ENCODE measurements at places on chromosomes 7 and 10.
A peak's percentile ranks its signal among the peaks of the same experiment; 100 is the strongest.

DNA sequence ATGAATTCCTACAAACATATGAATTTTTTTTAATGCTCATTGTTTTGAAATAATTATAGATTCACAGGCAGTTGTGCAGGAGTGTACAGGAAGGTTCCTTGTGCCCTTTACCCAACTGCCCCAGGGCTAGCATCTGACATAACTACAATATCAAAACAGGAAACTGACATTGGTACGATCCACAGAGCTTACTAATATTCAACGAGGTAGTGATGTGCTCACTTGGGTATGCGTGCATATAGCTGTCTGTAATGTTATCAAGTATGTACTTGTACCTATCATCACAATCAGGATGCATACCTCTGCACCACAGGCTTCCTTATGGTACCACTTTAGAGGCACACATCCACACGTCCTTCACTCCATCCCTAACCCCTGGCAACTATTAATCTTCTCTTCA, 68.3 kb downstream of the BMS1 start:
- no peak for DNase-seq

DNA sequence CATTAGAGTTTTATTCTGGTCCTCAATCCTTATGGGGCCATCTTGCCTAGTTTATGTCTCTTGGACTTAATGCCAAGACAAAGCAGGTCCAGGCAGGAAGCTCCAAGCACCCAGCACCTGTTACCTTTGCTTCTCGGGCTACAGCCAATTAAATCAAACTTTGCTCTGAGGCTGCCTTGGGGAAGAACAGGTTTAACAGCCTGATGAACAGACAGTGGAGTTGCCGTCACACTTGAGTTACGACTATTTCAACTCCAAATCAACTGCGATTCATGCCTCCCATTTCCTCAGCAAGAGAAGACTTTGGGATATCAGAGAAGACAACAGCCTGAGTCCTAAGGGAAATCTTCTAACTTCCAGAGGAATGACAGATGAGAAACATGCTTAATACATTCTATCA, 62.2 kb downstream of the XPNPEP1 start:
- DNase-seq: no peak

- DNase-seq: no peak
Observed at GRCh38 chr10:43235070-43235900, 31.6 kb downstream of the RASGEF1A start.

DNA sequence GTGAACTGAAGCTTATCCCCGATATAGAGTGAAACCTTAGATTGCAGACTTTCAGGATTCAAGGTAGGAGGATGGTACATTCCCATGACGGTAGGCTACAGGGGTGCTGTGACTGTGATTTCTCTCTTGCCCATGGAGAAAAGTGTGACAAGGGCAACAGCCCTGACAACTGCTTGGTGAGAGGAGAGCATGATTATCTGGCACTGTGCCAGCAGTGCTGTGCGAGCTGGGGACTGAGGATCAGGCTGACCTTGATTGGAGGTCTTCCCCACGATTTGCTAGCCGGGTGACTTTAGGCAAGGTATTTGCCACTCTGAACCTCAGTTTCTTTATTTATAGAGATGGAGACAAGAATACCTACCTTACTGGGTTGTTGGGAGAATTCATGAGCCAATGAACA, 229.5 kb downstream of the PTEN start:
- no peak for DNase-seq

GRCh38 chr10:75432176-75432575, 752 bp downstream of the LRMDA start:
- DNase-seq: no peak

GRCh38 chr7:37153376-37153775, 295.3 kb downstream of the ELMO1 start:
- no peak for DNase-seq

DNA sequence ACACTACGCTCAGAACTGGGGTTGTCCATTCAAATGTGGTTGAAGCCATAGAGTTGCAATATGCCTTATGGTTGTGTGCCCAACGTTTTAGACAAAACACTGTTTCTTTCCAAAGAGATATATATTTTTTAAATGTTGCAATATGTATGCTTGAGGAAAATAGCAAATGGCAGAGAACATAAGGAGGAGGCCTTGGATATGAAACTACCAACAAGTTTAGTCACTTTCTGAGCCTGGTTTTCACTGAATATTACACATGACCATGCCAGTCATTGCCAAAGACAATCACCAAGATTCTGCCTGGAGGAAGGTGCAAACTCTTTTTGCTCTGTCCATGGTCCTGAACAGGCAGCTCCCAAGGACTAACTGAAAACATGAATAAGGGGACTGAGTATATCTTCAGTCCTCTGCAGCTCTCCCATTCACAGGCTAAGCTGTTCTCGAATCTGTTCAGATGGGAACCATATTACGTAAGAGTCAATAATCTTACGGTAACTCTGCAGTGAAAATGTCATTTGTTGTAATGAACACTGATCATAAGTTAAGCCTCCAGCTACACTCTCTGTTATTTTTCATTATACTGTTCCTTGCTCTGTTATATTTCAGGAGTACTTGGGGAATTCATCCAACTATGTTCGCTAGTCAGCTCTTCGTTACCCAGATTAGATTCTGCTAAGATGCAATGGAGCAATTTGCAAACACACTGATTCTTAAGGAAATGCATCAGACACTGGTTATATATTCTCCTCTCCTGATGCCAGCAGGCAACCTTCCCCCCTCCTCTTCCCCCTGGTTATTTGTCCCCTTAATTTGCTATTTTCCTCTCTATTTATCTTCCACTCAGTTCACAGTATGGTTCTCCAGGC, 90.7 kb upstream of the C1QL3 start:
- peak; percentile 28 for DNase-seq

DNA sequence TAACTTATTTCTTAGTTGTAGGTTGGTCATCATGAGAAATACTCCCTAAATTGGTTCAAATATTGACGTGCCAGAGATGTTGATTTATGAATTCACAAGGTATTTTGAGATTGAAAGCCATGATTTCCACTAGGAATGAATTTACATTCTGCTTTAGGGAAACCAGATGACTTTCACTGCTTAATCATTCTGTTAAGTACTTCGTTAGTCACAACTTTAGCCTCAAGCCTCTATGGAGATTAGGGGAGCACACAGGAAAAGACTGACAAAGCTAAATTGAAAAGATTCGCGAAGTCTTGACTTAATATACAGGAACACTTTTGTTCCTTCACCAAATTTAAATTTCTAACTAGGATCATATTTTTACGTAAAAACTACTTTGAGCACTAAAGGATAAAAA, 250.4 kb upstream of the CACNA2D1 start:
- DNase-seq: no peak

DNA sequence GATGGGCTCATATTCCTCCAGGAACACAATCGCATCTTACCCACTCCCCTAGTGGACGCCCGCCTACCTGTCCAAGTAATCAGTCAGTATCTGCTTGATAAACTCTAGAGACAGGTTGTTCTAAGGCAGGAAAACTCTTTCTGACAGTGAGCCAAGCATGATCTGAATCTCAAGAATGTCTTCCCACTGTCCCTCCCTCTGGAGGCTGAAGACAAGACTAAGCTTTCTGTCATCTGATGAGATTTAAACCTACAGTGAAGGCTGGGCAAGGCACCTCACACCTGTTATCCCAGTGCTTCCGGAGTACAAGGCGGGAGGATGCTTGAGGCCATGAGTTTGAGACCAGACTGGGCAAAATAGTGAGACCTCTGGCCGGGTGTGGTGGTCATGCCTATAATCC, 586.6 kb downstream of the GALNT17 start:
- no peak for DNase-seq

GRCh38 chr7:135189961-135190360, 19.5 kb upstream of the CYREN start:
- no peak for DNase-seq

DNA sequence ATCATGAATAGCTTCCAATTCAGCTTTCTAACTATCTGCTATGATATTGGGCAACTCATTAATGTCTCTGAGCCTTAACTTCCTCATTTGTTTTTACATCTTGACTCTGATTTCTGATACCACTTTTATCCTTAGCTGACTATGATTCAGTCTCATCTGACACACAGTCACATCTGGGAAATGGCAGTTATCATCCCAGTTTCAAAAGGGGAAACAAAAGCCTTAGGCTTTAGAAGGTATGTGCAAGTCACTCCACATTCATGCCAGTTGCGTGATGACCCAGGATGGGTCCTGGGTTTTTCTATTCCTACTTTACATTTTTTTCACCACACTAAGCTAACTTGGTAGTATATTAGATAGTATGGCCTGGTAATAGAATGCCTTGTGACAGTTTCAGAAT, 12.7 kb downstream of the SCIN start:
- DNase-seq: no peak

GRCh38 chr10:48811461-48811860, 126.8 kb downstream of the WDFY4 start:
- no peak for DNase-seq

DNA sequence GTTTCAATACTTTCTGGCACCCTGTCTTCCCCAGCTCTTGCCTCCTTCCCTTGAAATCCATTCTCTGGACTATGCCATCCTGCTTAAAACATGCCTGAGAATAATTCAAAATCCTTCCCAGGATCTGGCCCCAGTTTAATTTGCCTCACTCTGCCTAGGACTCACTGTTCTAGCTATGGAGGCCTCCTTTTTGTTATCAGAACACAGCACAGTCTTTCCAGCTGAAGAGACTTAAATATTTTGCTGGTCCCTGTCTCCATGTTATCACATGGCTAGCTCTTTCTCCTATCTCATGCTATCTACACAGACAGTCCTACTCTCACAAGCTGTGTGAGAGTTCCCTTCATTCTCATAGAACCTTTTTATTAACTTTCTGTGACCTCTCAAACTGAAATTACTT, 194.8 kb downstream of the RNLS start:
- no peak for DNase-seq

DNA sequence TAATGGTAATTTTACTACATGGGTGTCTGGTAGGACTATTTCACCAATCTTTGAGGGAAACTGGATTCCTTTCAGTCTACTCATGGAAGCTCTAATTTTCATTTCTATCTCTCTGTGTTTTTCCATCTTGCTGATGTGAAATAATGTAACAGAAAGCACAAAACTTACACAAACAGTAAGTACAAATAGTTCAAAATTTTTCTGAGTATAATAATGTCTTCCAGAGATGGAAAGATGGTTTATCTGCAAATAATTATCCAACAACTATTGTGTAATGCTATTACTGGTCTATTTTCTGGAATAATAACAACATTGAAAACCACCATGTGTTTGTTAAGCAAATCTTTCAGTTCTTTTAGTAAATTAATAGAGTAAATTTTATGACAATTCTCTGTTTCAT, 565.8 kb upstream of the MGMT start:
- DNase-seq: no peak

DNA sequence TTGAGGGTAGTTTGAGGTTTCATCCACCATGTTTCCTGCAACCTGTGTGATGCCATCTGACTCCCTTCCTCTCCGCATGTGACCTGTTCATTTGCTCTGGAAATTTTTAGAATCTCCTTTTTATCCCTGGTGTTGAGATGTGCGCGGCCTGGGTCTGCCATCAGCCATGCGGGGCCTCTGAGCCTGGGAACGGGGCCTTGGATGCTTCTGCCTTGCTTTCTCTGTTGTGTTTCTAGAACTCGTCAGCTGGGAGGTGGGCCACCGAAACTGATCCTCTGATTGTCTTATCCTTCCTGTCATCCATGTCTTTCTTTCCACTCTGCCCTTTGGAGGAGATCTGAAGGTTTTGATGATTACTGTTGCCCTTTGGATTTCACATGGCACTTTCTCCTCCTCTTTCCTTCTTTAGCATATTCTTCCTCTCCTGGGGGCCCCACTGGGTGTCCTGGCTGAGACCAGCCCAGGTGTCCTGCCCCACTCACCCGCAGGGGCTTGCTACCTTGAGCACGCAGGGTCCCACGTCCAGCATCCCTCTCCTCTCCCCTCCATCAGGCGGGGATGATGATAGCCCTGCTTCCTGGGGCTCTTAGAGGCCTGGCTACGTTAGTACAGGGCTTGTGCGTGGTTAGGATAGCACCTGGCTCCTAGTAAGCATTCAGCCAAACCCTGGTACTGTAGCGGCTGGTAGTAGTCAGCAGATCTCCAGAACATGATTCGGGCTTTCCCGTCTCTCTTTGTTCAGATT, 29.9 kb downstream of the PPP2R2D start:
- DNase-seq: no peak

Measured in activated CD4-positive, alpha-beta T cell treated with anti-CD3 and anti-CD28 coated beads, Interleukin-10, Interleukin-2, amounts not matched to agents 100 ng/mL and 50 ng/mL, durations not matched to agents 16 hours and 8 hours (primary cell).